ENCODE measurements at places on chromosomes 2 and 18.

- no peak for DNase-seq
These were observed 22.1 kb upstream of the RNF103 start for GRCh38 chr2:86645752-86646151.

GRCh38 chr2:100691846-100692245, 128.1 kb upstream of the NPAS2 start:
- DNase-seq: no peak

- no peak for DNase-seq
These were observed 55.1 kb downstream of the ATP8B1 start for GRCh38 chr18:57747809-57748680.

DNA sequence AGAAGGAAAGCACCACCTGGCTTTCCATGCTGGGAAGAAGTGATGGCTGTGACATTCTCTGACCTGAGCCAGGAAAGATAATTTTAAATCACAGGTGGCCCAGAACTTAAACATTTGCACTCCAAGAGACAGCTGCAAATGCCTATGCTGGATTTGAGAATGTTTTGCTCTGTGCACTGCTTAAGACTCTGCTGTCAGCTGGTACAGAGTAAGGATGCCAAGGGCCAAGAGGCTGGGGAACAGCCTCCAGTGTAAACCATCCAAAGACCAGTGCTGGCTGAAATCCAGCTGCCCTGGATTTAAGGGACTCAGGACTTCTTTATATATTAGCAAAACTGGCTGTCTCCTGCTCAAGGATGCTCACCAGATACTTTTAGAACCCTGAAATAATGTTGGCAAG, 3.9 kb downstream of the HOXD8 start:
- DNase-seq: no peak

- DNase-seq: no peak
These were observed 894 bp upstream of the GCC2 start for GRCh38 chr2:108447947-108448677.

GRCh38 chr18:75422341-75422910, 5.1 kb downstream of the SMIM21 start:
- DNase-seq: no peak

- no peak for DNase-seq
These were observed 41.8 kb downstream of the SP100 start for GRCh38 chr2:230457793-230458192.

DNA sequence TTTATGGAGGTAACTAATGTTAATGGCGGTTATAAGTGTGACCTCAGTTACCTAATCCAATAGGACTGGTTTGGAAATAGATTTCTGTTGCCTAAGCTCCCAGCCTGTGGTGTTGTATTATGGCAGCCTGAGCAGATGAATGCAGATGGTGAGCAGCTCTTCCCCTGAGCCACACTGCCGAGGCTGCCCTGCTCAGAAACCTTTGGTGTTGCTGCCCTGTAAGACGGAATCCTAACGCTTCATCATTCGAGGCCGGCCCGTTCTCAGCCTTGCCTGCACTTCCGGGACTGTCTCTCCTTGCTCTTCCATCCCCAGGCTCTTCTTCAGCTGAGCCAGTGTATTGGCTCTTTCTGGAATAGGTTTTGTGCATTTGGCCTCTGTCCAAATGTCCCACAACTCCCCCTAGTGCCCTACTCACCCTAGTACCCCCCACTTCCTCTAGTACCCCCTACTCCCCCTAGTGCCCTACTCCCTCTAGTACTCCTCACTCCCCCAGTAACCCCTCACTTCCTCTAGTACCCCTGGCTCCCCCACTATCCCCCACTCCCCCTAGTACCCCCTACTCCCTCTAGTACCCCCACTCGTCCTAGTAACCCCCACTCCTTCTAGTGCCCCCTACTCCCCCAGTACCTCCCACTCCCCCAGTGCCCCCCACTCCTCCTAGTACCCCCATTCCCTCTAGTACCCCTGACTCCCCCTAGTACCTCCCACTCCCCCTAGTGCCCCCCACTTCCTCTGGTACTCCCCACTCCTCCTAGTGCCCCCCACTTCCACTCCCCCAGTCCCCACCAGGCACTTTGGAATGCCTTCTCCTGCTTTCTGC, 106.0 kb upstream of the TAF1B start:
- no peak for DNase-seq

GRCh38 chr2:111634050-111634794, 249.8 kb downstream of the ANAPC1 start:
- DNase-seq: no peak

GRCh38 chr2:121191191-121192170, 93.5 kb downstream of the TFCP2L1 start:
- DNase-seq: no peak

GRCh38 chr2:101689114-101689825, 8.2 kb upstream of the MAP4K4 start:
- no peak for DNase-seq

GRCh38 chr2:231761735-231762134, 19.3 kb downstream of the PDE6D start:
- DNase-seq: no peak

DNA sequence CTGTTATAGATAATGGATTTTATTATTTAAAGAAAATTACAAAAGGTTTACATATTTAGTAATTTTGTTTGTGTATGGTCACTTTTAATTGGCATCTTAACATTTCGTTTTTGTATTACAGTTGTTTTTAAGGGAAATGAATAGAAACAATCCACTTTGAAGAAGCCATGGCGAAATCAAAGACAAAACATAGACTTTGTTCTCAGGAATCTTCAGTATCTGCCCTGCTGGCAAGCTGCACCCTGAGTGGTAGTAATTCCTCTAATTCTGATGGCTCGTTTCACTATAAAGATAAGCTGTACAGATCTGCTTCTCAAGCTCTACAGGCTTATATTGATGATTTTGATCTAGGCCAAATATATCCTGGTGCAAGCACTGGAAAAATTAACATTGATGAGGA, 2.7 kb downstream of the C18orf54 start:
- DNase-seq: no peak

GRCh38 chr2:226963528-226963927, 127.7 kb downstream of the RHBDD1 start:
- DNase-seq: no peak

GRCh38 chr18:72325307-72325706, 218.8 kb downstream of the CBLN2 start:
- no peak for DNase-seq

GRCh38 chr2:27123302-27124150, at the start of gene ABHD1:
Gene ABHD1, plus strand, starts transcription at chr2:27123815. Its CDS starts 134 bp downstream, at chr2:27123949.
- DNase-seq: peak; percentile 61

DNA sequence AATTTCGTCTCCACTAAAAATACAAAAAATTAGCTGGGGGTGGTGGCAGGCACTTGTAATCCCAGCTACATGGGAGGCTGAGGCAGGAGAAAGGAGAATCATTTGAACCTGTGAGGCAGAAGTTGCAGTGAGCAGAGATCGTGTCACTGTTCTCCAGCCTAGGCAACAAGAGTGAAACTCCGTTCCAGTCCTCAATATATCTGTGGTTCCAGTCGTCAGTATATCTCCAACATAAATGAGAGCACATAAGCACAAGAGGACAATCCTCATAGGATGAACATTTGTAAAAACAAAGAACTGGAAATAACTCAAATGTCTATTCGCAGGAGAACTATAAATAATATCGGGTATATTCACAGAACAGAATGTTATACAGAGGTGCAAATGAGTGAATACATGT, 13.1 kb upstream of the PLEK start:
- DNase-seq: no peak

GRCh38 chr2:143577489-143577888, 448.3 kb downstream of the ARHGAP15 start:
- no peak for DNase-seq

GRCh38 chr18:68855491-68855890, 57.6 kb downstream of the CCDC102B start:
- DNase-seq: no peak

DNA sequence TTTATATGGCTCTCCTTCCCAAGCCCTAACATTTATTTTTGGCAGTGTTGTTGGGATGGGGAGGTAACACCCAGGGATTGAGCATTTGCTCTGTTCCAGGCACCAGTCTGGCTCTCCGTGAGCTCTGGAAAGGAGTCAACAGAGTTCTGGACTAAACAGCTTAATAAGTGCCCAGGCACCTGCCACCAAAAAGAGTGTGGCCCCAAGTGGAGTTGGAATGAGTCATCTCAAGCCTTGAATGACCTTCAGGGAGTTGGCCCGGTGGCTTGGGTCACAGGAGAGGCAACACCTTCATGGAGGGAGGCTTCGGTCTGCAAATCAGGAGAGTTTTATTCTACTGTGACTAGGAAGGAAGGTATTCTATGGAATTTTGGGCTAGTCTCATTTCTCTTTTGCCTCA, 203.2 kb downstream of the DLGAP1 start:
- DNase-seq: no peak

GRCh38 chr2:227390468-227391256, 2.9 kb upstream of the SCYGR1 start:
- no peak for DNase-seq

DNA sequence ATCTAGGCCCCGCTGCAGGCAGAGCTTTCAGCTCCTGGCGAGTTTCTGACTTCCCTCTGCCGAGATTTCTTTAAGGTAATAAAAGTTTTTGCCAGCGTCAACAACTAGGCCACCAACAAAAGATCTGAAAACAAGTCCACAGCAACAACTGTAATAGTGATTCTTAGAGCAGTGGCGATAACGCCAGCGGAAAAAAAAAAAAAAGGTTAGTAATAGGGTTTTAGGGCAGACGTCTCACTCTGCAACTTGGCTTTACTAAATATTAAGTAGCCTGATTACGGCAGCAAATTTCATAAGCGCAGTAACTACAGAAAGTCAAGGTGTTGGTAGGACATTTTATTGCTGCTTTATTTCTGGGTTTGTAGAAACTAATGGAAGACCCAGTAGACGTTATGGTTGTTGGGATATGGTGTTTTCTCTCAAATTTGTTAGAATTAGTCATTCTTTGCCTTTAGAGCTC, 481 bp downstream of the SLC30A6 start:
- no peak for DNase-seq

DNA sequence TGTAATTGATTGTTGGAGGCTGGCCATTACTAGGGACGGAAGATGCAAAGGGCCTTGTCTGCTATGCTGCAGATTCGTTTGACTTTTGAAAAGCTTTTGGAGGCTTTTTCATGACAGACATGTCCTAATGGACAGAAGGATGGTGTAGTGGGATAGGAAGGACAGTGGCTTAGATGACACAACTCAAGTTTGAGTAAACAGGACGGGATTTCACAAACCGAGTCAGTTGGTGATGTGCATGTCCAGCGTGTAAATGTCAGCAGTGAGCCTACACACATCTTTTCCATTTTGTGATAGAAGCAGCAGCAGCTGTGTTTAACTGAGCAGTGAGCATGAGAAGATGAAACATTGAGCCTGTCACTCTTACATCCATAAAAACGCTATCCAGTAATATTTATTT, 76.0 kb downstream of the NCK2 start:
- DNase-seq: no peak

GRCh38 chr18:79870301-79871025, 72.7 kb downstream of the KCNG2 start:
- DNase-seq: no peak

- DNase-seq: no peak
These were observed 94.5 kb upstream of the FN1 start for GRCh38 chr2:215530191-215530968.

- no peak for DNase-seq
These were observed 25.2 kb downstream of the PDIA6 start for GRCh38 chr2:10787176-10787968.

DNA sequence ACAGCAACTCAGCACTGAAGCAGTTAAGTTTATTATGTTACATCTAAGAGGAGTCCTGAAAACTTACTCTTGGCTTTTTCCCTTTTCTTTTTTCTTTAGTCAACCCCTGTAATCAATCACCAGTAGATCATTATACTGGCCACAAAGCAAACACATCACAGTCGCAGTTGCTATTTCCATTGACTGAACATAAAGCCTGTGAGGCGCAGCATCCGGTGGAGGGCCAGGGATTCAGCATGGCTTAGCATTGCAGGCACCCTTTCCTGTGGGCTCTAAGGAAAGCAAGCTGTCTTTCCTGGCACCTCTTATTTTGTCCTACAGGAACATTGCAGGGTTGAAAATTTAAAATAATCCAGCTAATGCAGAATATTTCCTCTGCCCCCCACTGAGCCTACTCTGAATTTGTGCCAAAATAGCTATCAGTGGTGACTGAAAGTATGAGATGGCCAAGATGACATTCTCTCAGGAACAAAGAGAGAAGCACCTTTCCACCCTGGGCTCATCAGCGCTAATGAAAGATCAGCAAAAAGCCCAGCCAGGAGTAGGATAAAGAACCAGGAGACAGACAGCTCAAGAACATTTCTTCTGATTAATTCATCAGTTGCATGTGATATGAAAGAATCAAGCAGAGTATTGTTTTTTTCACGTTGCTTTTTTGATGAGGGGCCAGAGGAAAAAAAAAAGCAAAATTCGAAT, 85.3 kb upstream of the SULT1C3 start:
- DNase-seq: no peak

- DNase-seq: no peak
These were observed 2.2 kb upstream of the NXPH2 start for GRCh38 chr2:138782383-138782782.

- no peak for DNase-seq
These were observed 360.5 kb upstream of the PIK3C3 start for GRCh38 chr18:41594582-41594981.

DNA sequence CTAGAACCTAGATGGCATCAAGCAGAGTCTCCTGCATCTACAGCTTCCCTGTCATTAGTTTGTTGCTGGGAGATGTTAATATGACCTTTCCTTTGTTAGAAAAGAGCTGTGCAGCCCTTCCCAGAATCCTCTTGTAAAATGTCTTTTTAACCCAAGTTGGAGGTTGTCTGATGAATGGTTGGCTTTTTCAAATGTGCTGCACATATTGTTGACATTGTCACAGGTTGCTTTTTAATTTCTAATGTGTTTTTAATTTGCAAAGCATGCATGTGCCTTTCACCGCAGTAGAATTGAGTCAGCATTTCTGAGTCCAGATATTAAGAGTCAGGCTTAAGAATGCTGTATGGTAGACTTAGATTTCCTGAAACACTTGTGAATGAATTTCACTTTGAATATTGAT, 120.8 kb downstream of the GREB1L start:
- no peak for DNase-seq

GRCh38 chr2:71948781-71949536, 198.7 kb downstream of the CYP26B1 start:
- DNase-seq: no peak

DNA sequence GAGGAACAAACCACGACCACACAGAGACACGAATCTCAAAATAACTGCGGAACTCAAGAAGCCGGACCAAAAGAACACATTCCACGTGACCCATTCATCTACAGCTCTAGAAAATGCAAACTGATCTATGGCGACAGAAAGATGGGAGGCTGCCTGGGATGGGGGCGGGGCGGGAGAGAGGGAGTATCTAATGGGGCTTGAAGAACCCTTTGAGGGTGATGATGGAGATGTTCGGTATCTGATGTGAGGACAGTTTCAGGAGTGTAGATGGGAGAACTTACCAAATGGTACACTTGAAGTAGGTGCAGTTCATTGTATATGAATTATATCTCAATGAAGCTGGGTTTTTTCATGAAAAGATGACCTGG, 34.6 kb upstream of the KLF11 start:
- DNase-seq: no peak

DNA sequence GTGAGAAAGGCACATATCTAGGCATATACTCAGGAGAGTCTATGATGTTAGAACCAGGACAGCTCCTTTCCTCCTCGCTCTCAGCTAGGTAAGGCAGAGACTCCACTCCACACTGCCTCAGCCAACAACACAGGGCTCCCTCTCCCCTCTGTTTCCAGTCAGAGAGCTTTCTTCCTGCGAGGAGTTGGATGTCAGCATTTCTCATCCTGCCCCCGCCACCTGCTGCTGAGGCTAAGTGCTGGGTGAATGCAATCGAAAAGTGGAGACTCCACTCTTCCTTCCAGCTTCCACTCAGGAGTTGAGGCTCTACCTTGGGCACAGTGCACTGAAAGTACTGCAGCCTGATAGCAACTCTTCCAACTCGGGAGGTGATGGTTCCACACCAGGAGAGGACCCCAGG, 177.2 kb upstream of the RAB6C start:
- no peak for DNase-seq

Measured in stimulated activated CD4-positive, alpha-beta T cell treated with anti-CD3 and anti-CD28 coated beads, Interleukin-4, amount 100 ng/mL, for 24 hours (primary cell).